ENCODE measurements at places on chromosomes 16 and 17.

- DNase-seq, result peak; percentile 71
Observed at GRCh38 chr17:4604111-4604644, 19.8 kb downstream of the SMTNL2 start.

DNA sequence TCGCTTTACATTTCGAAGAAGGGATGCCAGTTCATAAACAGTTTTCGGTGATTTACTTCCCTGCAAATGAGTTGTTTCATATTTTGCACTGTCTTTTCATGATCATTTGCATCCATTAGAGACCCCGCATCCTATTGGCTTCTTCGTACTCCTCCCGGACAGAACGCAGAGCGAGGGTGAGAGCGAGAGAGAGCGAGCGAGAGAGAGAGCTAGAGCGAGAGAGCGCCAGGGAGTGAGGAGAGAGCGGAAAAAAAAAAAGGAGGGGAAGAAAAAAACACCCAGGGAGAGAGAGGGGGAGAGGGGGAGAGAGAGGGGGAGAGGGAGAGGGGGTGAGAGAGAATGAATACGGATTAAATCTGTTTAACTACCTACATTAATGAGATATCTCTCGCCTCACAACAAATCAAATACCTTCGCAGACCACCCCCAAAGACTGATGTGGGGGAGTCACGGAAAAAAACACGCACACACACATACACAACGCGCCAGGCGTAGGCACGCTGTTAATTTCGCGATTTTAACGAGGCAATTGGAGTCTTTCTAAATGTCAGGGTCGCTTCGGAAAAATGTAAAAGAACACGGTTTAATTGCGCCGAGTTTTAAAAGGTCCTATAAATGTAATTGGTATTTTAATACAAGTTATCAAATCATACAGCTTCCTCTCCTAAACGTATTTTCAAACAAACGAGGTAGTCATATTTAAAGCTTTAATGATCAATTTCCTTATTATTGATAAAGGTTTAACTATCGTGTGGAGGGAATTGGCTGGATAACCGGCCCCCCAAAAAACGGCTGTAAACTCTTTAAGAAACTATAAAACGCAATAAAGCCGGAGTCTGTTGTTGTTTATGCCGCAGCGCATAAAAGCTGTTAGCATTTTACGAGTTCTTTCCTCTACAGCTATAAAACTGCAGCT, at the start of gene HOXB8:
Gene HOXB8 (minus strand): TSS at position 246 of the 916 bp plus-strand sequence. CDS start 588 bp downstream, outside the sequence.
- no peak for DNase-seq

DNA sequence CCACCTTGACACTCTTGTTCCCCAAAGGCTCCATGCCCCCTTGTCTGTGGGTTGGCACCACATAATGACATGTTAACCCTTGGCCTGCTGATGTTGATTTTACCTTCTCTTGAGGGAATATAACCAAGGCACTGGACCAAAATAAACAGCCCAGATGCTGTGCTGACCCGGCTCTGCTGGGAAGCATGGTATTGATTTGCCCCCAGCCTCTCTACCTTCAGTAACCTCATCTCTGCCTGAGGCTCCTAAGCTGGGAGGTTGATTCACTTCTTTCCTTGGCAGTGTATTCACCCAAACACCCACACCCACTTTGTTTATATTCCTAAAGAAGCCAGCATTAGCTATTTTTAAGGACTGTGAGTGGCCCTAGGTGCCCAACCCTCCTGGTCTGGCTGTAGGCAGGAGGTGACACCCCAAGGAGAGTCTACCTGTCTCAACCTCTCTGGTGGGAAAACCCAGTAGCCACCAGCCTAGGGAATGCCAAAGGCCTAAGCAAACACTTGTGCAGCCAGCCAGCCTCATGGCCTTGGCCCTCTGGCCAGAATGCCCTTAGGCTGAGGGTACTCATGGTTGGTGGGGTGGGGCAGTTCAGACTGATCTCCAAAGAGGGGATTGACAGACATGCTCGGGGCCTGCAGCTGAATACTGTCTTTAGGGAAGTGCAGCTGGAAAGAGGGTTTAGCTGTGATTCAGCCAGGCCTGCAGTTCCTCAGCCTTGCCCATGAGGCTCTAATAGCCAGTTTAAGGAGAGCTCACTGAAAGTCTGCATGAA, 42.7 kb downstream of the GNAO1 start:
- DNase-seq, result no peak

GRCh38 chr17:60641810-60642220, 35.8 kb upstream of the BCAS3 start:
- peak; percentile 76 for DNase-seq

DNA sequence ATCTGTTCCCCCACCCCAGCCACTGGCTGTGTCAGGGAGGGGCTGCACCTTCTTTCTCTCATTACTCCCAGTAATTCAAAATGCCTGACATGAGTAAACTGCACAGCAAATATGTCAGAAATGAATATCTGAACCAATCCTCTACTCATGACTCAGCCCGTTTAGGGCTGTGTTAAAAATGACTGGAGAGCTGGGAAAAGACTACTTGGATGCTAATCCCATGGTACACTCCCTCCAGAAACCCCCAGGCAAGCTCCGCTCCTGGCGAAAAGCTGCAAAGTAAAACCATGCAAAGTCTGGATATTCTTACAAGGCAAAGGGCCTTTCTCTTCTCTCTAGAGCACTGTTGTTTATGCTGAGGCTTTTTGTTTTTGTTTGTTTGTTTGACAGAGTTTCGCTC, 448.1 kb upstream of the DYNLRB2 start:
- DNase-seq, result peak; percentile 47

GRCh38 chr16:50185005-50185505, 31.9 kb downstream of the TENT4B start:
- peak; percentile 81 for DNase-seq

DNA sequence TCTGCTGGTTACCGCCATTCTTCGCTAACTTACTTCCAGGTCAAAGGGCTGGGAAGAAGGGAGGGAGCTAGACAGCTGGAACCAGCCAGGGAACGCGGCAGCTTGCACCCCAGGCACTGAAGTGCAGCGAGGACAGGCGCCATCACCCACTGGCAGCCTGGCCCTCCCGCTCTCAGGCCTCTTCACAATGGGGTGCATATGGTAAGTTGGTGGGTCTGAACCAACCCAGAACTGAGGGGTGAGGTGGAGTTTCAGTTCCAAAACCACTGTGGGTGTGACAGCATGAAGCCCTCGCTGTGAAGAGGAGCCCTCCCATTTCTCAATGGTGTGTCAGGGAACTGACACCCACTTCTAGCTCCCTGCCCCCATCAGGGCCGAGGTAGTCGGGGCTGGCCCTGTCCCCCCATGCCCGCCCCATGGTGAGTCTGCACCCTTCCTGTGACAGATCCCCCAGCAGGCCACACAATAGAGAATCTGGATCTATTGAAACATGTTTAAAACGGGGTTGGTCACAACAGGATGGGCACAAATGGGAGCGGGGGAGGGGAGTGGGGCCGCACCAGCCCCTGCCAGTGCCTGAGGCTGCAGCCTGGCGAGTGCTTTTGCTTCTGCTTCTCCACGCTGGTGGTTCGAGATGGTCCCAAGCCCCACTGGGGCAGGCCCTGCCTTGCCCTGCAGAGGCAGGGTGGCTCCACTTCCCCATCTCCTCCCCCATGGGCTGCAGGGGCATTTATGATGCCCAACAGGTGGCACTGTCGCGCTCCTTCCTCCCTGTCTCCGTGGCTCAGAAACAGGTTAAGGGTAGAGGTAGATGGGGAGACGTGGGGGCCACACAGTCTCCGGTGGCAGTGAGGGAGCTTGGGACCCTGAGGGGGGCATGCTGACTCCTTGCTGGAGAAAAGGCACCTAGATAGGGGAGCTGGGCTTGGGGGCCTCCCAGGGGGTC, 2.3 kb downstream of the LIMD2 start:
- DNase-seq, result peak; percentile 28

- DNase-seq, result no peak
Observed at GRCh38 chr17:65065906-65066305, 9.4 kb upstream of the GNA13 start.

DNA sequence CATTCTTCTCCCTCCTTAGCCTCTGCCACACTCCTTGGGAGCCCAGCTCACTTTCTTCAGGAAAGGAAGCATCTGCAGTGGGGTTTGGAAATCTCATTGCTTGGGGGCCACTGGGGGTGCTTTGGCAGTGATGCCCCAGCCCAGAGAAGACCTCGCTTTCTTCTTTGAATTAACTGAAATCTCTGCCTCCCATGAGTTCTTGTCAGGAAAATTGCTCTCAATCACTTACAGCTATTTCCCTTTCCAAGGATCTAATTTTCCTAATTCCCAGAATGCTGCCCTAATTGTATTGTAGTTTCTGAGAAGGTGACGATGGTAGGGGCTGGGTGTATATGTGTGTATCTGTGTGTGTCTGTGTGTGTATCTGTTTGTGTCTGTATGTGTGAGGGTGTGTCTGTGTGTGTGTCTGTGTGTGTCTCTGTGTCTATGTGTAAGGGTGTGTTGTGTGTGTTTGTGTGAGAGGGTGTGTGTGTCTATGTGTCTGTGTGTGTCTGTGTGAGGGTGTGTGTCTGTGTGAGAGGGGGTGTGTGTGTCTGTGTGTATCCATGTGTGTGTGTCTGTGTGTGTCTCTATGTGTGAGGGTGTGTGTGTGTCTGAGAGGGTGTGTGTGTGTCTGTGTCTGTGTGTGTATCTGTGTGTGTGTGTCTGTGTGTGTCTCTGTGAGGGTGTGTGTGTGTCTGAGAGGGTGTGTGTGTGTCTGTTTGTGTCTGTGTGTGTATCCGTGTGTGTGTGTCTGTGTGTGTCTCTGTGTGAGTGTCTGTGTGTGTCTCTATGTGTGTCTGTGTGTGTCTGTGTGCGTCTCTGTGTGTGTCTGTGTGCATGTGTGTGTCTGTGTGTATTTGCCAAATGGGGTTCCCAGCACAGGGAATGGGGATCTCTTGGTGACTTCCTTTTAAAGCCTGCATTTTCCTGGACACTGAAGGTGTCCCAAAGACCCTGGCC, 83.5 kb upstream of the DNAJA2 start:
- DNase-seq, result no peak

- no peak for DNase-seq
Observed at GRCh38 chr17:77607606-77608005, 350.9 kb upstream of the TNRC6C start.

GRCh38 chr16:30368122-30368791, 2.0 kb downstream of the TBC1D10B start:
- peak; percentile 56 for DNase-seq

- no peak for DNase-seq
Observed at GRCh38 chr16:23663918-23664317, 14.8 kb upstream of the PLK1 start.

GRCh38 chr17:66345264-66345663, 42.9 kb downstream of the PRKCA start:
- no peak for DNase-seq
